Peyer's patch (tissue), 4 donors: ENCODE measurements at places on chromosomes 7 and 10. TPM values are rescaled to one million over a fixed set of nuclear protein-coding genes. Genes with fewer than 3 reads are reported as not detected.

DNA sequence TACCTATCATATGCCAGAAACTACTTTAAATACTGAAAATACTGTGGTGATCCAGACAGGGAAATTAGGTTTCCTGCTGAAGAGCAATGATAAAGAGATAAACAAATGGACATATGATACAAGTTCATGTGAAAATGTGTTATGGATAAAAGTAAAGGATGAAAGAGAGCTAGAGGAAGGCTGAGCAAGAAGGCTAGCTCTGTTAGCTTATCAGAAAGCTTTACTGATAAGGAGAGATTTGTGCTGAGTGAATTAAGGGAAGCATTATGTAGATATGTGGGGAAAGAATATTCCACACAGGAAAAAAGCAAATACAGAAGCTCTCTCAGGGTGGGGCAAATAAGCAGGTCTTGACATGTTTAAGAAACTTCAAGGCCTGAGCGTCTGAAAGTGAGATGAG lies 308.4 kb downstream of the HDAC9 start:
- DNase-seq, result no peak
- no peak overlapping the region for H3K4me3 ChIP-seq
- H3K27me3 ChIP-seq, result no peaks in the 10 kb centered on the region
- H3K27ac ChIP-seq, result no peak overlapping the region
- H3K36me3 ChIP-seq, result no peaks in the 10 kb centered on the region
- no peaks in the 10 kb centered on the region for H3K4me1 ChIP-seq

- no peak overlapping the region for H3K27ac ChIP-seq
- no peak for DNase-seq
- no peaks in the 10 kb centered on the region for H3K36me3 ChIP-seq
- no peaks in the 10 kb centered on the region for H3K27me3 ChIP-seq
- H3K4me3 ChIP-seq, result no peak overlapping the region
Observed at GRCh38 chr7:133355325-133355708, 102.4 kb downstream of the EXOC4 start.

DNA sequence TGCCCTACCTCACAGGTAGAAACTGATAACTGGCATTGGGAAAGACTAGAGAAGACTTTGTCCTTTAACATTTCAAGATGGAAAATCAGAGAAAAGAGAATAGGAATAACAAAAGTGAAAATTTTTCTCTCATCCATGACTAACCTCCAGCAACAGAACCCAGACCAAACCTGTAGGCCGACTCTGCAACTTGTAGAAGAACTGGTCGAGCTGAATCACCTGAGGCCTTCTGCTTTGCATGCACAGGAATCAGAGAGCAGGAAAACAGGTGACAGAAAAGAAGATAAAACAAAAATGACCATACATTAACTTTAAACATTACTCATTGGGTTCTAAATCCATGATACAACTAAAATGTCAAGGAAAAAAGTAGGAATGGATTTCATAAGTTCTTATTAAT lies 137.1 kb downstream of the SLC25A13 start:
- H3K27ac ChIP-seq, result no peak overlapping the region
- H3K4me1 ChIP-seq, result no peaks in the 10 kb centered on the region
- no peak overlapping the region for H3K4me3 ChIP-seq
- no peak for DNase-seq
- H3K36me3 ChIP-seq, result no peaks in the 10 kb centered on the region
- no peaks in the 10 kb centered on the region for H3K27me3 ChIP-seq

Gene SPDYE5
- total RNA-seq, result not detected

Gene KRIT1
- 229 TPM for total RNA-seq

Gene YWHAG
- total RNA-seq, result 40.5 TPM

GRCh38 chr7:81600608-81601007 lies 169.2 kb downstream of the HGF start:
- H3K27me3 ChIP-seq, result no peaks in the 10 kb centered on the region
- H3K27ac ChIP-seq, result no peak overlapping the region
- H3K4me3 ChIP-seq, result no peak overlapping the region

Gene DNAJB9
- 25.9 TPM for total RNA-seq

Gene AOAH
- total RNA-seq, result 33.3 TPM

Gene SMURF1
- total RNA-seq, result 17.2 TPM

DNA sequence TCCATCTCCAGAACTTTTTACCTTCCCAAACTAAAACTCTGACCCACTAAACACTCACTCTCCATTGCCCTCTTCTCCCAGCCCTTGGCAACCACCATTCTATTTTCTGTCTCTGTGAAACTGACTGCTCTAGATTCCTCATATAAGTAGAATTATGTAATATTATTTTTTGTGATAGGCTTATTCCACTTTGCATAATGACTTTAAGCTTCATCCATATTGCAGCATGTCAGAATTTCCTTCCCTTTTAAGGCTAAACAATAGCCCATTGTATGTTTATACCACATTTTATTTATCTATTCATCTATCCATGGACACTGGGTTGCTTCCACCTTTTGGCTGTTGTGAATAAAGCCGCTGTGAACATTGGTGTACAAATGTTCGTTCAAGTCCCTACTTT lies 308.8 kb downstream of the RNLS start:
- H3K27ac ChIP-seq, result no peak overlapping the region
- no peak overlapping the region for H3K4me3 ChIP-seq
- H3K36me3 ChIP-seq, result no peaks in the 10 kb centered on the region
- H3K27me3 ChIP-seq, result no peaks in the 10 kb centered on the region
- DNase-seq, result no peak
- H3K4me1 ChIP-seq, result no peaks in the 10 kb centered on the region

Gene CDHR1
- total RNA-seq, result 51.2 TPM

GRCh38 chr10:8312079-8312478 lies 257.6 kb downstream of the GATA3 start:
- no peak overlapping the region for H3K27ac ChIP-seq
- no peak for DNase-seq
- H3K27me3 ChIP-seq, result no peaks in the 10 kb centered on the region
- no peak overlapping the region for H3K4me3 ChIP-seq

- no peaks in the 10 kb centered on the region for H3K36me3 ChIP-seq
- H3K27ac ChIP-seq, result no peak overlapping the region
- no peak overlapping the region for H3K4me3 ChIP-seq
- H3K27me3 ChIP-seq, result no peaks in the 10 kb centered on the region
- H3K4me1 ChIP-seq, result no peaks in the 10 kb centered on the region
Observed at GRCh38 chr7:37928878-37929277, 8.4 kb downstream of the EPDR1 start.

DNA sequence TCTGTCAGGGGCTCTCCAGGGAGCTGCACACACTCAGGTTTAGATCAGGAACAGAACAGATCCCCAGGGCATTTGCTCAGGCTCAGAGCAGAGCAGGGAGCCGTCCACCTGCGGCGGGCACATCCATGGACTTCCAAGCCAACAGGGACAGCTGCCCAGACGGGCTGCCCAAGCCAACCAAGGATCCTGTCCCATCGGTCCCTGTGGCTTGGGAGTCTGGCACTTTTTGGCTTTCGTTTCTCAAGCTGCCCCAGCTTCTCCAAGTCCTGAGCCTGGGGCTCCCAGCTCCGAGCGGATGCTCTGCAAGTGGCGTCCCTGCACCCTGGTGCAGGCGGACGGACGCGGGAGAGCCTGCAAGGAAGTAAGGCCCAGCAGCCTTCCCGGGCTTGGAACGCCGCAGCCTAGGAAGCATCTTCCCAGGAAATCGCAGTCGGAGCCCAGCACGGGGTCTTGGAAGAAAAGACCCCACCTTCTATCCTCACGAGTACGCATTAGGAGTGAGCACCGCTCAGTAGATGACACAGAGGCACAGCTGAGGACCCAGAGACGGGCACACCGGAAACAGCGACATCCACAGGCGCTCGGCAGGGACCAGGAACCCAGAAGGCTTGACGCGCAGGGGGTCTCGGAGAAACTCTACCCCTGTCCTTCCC lies 6.0 kb downstream of the GPR146 start:
- no peak for DNase-seq
- H3K4me3 ChIP-seq, result no peak overlapping the region
- H3K27ac ChIP-seq, result no peak overlapping the region
- H3K36me3 ChIP-seq, result no peaks in the 10 kb centered on the region

DNA sequence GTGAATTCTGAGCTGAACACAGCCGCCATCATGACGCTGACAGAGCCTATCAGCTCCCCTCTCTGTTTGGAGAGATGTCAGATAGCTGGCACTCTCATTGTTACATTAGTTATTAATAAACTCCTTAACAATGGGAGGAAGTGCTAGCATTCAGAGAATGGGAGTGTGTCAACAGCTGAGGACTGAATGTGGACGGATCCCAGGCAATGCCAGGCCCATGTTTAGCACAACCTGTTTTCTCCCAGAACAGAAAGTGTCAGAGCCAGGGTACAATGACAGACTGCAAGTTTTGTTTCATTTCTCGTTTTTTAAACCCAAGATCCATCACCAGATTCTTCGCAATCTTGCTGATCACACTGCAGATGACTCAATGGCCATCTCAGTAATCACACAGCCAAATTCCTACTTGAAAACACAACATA lies 99.6 kb downstream of the PRPF18 start:
- no peaks in the 10 kb centered on the region for H3K27me3 ChIP-seq
- no peaks in the 10 kb centered on the region for H3K36me3 ChIP-seq
- H3K27ac ChIP-seq, result peak overlapping the region; percentile 13
- DNase-seq, result no peak
- no peak overlapping the region for H3K4me3 ChIP-seq

GRCh38 chr10:7561216-7561893 lies 105.4 kb downstream of the ITIH5 start:
- peaks cover 5% of the 10 kb centered on the region for H3K4me1 ChIP-seq
- H3K27ac ChIP-seq, result peak overlapping the region; percentile 48
- H3K27me3 ChIP-seq, result no peaks in the 10 kb centered on the region
- H3K36me3 ChIP-seq, result no peaks in the 10 kb centered on the region

Gene RNF148
- 5.4 TPM for total RNA-seq

GRCh38 chr10:84196941-84197340 lies 2.6 kb downstream of the CDHR1 start:
- DNase-seq, result no peak
- H3K36me3 ChIP-seq, result no peaks in the 10 kb centered on the region
- peaks cover 6% of the 10 kb centered on the region for H3K27me3 ChIP-seq
- peak overlapping the region; percentile 72 for H3K27ac ChIP-seq
- H3K4me1 ChIP-seq, result peaks cover 8% of the 10 kb centered on the region

DNA sequence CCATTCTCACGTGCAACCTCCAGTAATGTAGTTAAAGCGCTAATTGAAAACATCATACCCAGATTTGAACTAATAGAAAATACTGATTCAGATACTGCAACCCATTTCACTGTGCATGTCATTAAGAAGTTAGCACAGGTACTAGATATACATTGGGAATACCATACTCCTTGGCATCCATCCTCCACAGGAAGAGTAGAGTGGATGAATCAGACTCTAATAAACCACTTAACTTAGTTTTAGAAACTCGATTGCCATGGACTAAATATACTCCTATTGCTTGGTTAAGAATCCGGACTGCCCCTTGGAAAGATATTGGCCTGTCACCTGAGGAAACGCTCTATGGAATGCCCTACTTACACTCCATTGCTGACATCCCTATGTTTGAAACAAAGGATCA lies 9.5 kb downstream of the AKR1B15 start:
- H3K36me3 ChIP-seq, result no peaks in the 10 kb centered on the region
- H3K27ac ChIP-seq, result no peak overlapping the region
- no peaks in the 10 kb centered on the region for H3K4me1 ChIP-seq

- no peak for DNase-seq
Observed at GRCh38 chr10:24824124-24824523, 100.4 kb upstream of the ARHGAP21 start.

GRCh38 chr10:78623578-78624215 lies 445.1 kb upstream of the ZMIZ1 start:
- no peaks in the 10 kb centered on the region for H3K27me3 ChIP-seq
- H3K36me3 ChIP-seq, result no peaks in the 10 kb centered on the region
- DNase-seq, result no peak

Gene BMPER
- 18.0 TPM for total RNA-seq

- H3K4me3 ChIP-seq, result no peak overlapping the region
- H3K4me1 ChIP-seq, result no peaks in the 10 kb centered on the region
- H3K36me3 ChIP-seq, result no peaks in the 10 kb centered on the region
- H3K27ac ChIP-seq, result no peak overlapping the region
- H3K27me3 ChIP-seq, result no peaks in the 10 kb centered on the region
- no peak for DNase-seq
Observed at GRCh38 chr7:69177941-69178494, 420.3 kb upstream of the AUTS2 start.

- no peaks in the 10 kb centered on the region for H3K27me3 ChIP-seq
- H3K27ac ChIP-seq, result no peak overlapping the region
- no peaks in the 10 kb centered on the region for H3K4me1 ChIP-seq
- DNase-seq, result no peak
- no peak overlapping the region for H3K4me3 ChIP-seq
- no peaks in the 10 kb centered on the region for H3K36me3 ChIP-seq
Observed at GRCh38 chr7:123492485-123492884, 41.9 kb downstream of the IQUB start.

GRCh38 chr7:6350433-6351058 lies 78.1 kb upstream of the CYTH3 start:
- no peak overlapping the region for H3K27ac ChIP-seq
- H3K36me3 ChIP-seq, result no peaks in the 10 kb centered on the region
- no peak overlapping the region for H3K4me3 ChIP-seq
- H3K4me1 ChIP-seq, result no peaks in the 10 kb centered on the region

GRCh38 chr7:118369987-118370386 lies 145.5 kb downstream of the ANKRD7 start:
- H3K4me1 ChIP-seq, result no peaks in the 10 kb centered on the region
- H3K27me3 ChIP-seq, result no peaks in the 10 kb centered on the region
- no peak overlapping the region for H3K4me3 ChIP-seq
- H3K27ac ChIP-seq, result no peak overlapping the region
- no peak for DNase-seq

DNA sequence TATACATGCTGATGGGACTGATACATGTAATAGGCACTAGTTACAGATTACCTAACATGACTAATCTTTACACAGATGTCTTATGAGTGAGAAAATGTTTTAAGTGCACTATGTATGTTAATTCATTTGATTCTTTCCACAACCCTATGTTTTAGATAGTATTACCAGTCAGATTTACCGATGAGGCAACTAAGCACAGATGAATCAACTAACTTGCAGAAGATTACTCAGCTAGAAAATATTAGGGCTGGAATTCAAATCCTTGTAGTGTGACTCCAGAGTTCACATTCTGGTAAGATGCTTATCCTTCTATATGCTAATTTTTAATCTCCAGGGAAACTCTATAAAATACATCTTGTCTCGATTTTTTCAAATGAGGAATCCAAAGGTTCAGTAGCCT lies 964.9 kb downstream of the REEP3 start:
- H3K27ac ChIP-seq, result no peak overlapping the region
- no peaks in the 10 kb centered on the region for H3K36me3 ChIP-seq
- no peak overlapping the region for H3K4me3 ChIP-seq
- no peaks in the 10 kb centered on the region for H3K4me1 ChIP-seq
- DNase-seq, result no peak

Gene BICC1
- 19.0 TPM for total RNA-seq

DNA sequence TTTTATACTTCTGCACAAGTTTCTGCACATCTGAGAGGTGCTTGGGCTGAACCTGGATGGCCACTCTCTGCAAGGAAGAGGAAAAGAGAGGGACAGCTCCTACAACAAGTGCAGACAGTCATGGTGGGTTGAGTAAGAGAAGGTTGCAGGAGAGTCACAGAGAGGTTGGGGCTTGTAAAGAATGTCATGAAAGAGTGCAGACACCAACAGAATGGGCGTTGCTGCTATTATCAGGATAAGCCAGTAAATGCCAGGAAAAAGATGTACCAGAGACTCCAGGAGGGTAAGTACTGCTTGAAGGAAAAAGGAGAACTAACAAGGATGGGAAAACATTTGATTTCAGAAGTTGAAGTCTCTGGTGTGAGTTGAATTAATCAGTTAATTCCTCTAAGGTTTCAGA lies 77.8 kb upstream of the NRP1 start:
- H3K27me3 ChIP-seq, result no peaks in the 10 kb centered on the region
- no peak for DNase-seq
- H3K4me3 ChIP-seq, result no peak overlapping the region
- no peaks in the 10 kb centered on the region for H3K36me3 ChIP-seq

Gene HUS1
- total RNA-seq, result 55.3 TPM
